ENCODE measurements at places on chromosomes 12 and 14.

- no peak for DNase-seq
These were observed 203.1 kb downstream of the ETNK1 start for GRCh38 chr12:22828066-22828465.

GRCh38 chr12:12397184-12397583, 40.3 kb downstream of the BORCS5 start:
- DNase-seq = no peak

DNA sequence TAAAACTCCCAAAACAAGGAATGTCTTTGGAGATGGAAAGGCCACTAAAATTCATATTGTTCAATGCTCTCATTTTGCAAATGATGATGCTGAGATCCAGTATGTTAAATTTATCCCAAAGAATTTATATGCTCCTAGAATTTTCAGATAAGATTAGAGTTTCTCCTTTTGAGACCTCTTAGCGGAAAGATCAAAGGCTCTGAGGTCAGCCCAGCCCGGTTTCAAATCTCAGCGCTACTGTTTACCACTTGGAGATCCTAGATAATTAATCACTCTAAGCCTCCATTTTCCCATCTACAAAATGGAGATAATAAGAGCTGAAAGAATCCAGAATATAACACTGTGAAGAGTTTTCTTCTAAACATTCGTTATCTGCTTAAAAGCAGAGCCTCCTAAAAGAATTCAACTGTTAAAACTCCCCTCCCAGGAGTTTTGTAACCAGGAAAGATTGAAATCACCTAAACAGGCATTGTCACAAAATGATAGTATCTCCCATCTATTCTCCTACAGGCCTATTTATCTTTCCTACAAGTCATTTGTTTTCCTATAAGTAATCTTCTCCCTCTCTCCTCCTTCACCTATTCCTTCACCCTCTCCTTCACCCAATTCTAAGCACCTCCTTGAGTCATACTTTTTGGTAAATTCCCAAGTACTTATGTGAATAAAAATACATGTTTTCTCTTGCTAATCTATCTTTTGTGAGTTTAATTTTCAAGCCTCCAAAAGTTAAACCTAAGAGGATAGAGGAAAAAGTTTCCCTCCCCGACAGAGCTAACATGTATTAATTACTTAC, 16.7 kb downstream of the DUSP6 start:
- no peak for DNase-seq

- no peak for DNase-seq
These were observed 32.6 kb downstream of the STON2 start for GRCh38 chr14:81367563-81367962.

GRCh38 chr12:110745542-110746284, 3.0 kb upstream of the PPP1CC start:
- no peak for DNase-seq

DNA sequence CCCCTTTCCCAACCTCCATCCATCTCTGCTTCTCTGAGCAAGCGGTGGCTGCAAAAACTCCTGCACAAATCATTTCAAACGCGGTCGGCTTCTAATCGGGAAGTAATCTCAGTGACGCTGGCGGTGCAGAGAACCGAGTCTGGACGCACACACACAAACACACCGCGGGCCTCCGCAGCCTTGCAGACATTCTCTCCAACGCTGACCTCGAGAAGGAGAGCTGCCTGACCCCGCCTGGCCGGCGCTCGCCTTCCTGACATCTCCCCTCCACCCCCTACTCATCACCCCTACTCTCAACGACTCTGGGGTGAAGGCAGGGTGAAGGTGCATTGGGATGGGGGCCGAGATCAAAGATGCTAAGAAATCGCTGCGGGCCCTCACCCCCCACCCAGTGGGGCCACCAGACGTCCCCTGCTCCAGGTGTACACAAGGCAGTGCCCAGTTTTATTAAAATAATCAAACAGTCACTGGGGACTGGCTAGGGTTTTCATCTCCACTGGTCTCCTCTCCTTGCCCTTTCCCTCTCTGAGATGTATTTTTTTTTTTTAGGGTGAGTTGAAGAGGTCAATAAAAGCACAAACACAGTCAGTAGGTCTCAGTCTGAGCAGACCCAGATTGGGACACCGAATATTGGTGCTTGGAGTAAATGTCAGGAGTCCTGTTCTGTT, 506 bp upstream of the TBX5 start:
- DNase-seq = no peak

GRCh38 chr12:48744251-48745008, 27.9 kb upstream of the CCNT1 start:
- DNase-seq = no peak

- no peak for DNase-seq
These were observed 26.3 kb downstream of the ITGA7 start for GRCh38 chr12:55681142-55682077.

DNA sequence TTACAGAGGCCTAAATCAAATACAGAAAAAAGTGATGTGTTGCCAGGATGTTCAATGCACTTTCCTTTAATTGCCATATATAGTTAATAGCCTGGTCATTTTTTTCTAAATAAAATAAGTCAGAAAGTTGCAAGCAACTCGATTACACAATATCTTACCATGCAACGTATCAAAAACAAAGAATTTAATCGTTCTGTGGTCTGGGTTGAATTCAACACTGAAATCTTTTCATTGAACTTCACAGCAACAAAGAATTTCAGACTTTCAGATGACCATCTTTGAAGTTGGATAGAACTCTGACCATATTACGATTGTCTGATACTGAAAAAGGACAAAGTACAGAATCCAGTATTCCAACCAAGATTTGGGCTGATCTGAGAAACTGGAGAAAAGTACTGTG, 231.9 kb downstream of the SLC25A21 start:
- DNase-seq = no peak

DNA sequence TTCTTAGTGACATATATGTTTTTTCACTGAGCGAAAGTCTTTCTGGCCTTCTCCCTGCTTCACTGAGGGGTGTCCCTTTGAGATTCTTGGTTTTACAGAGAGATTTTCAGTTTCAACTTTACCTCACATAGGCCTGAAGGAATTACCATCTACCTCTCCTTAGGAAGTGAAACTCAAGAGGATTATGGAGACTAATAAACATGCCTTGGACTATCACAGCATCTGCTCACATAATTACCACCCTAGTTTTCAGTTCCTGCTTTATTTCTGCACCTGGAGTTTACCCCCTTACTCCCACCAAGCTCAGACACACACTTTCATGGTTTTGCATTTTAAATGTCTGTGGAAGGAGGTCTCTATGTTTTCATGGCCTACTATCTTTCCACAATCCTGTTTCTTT, 118.3 kb upstream of the SCAF11 start:
- no peak for DNase-seq

GRCh38 chr12:20963303-20963702, 152.8 kb downstream of the SLCO1B3 start:
- DNase-seq = no peak

GRCh38 chr14:48914921-48915320, 671.3 kb downstream of the RPS29 start:
- no peak for DNase-seq

GRCh38 chr14:61434311-61434710, 112.9 kb downstream of the PRKCH start:
- DNase-seq = no peak

Data from activated CD4-positive, alpha-beta T cell treated with anti-CD3 and anti-CD28 coated beads for 24 hours (primary cell).